ENCODE measurements at places on chromosomes 6 and 20. TPM values are rescaled to one million over a fixed set of nuclear protein-coding genes. Genes with fewer than 3 reads are reported as not detected.
A peak's percentile ranks its signal among the peaks of the same experiment; 100 is the strongest.

- H3K36me3 ChIP-seq = peaks cover 21% of the 10 kb centered on the region
- H3K4me3 ChIP-seq = no peak overlapping the region
- no peak for DNase-seq
- no peaks in the 10 kb centered on the region for H3K27me3 ChIP-seq
Observed at GRCh38 chr20:2889209-2889608, 15.9 kb downstream of the PTPRA start.

DNA sequence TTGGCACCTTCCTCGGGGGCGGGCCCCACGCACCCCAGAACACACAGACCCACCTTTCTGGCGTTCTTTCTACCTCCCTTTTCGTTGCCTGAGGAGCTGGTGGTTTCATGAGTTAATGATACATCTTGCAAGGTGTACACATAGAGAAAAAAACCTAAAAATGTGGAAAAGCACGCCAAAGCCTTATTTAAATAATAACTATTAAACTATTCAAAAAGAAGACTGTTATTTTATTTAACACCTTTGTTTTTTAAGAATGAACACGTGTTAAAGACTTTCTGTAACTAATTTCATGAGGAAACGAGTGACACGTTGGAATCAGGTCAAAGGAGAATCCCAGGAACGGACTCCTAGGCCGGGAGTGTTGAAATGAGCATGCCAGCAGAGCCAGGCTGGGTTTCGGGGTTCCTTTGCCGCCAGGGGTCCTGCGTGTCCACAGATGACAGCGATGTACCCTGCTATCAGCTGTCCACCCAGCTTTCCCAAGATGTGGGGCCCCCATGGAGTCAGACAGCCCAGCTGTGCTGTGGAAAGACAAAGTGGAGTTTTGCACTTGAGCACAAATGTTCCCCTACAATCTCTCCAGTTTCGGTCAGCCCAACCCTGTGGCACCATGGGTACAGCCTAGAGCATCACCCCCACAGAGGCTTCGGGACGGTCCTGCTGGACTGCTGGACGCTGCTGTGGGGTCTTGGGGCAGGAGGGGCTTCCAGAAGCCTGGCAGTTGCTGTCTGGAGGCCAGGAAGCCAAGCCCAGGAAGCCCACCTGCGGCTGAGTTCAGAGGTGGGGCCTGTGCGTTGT, 16.1 kb downstream of the SLC17A9 start:
- H3K36me3 ChIP-seq = peaks cover 3% of the 10 kb centered on the region
- peaks cover 12% of the 10 kb centered on the region for H3K4me1 ChIP-seq
- H3K27me3 ChIP-seq = peaks cover 16% of the 10 kb centered on the region
- H3K4me3 ChIP-seq = no peak overlapping the region
- no peak overlapping the region for H3K27ac ChIP-seq

- no peaks in the 10 kb centered on the region for H3K27me3 ChIP-seq
- peak overlapping the region; percentile 58 for H3K27ac ChIP-seq
- H3K4me1 ChIP-seq = peaks cover 14% of the 10 kb centered on the region
- H3K36me3 ChIP-seq = no peaks in the 10 kb centered on the region
Observed at GRCh38 chr6:156154896-156155295, 622.3 kb upstream of the ARID1B start.

GRCh38 chr20:3645309-3646066, 17.7 kb downstream of the GFRA4 start:
- DNase-seq = no peak
- no peak overlapping the region for H3K27ac ChIP-seq
- H3K4me1 ChIP-seq = no peaks in the 10 kb centered on the region

DNA sequence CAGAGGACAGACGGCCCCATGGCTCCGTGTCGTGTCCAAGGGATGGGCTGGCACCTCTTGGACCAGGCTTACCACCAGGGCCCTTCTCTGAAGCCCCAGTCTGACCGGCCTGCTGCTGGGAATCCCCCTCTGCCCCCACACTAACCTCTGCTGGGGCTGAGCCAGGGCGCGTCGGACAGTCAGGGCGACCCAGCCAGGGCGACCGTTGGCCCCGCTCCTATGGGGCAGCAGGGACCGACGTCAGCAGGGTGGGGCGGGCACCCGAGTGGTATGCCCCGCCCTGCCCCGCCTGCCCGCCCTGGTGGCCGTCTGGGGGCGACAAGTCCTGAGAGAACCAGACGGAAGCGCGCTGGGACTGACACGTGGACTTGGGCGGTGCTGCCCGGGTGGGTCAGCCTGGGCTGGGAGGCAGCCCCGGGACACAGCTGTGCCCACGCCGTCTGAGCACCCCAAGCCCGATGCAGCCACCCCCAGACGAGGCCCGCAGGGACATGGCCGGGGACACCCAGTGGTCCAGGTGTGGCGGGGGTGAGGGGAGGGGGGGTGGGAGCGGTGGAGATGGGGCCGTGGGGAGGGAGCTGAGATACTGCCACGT, at the start of gene SLC17A9:
TSS of gene SLC17A9 (plus strand) at position 337 of the 595 bp plus-strand sequence. CDS start at position 459, 122 bp downstream.
- peaks cover 20% of the 10 kb centered on the region for H3K4me1 ChIP-seq
- peak within 1 kb of the TSS; percentile 85 for H3K4me3 ChIP-seq
- peaks cover 51% of the 10 kb centered on the region for H3K36me3 ChIP-seq
- H3K27ac ChIP-seq = peak within 1 kb of the TSS; percentile 90
- DNase-seq = peak; percentile 88
- H3K27me3 ChIP-seq = no peaks in the 10 kb centered on the region

Gene RSPO3
- not detected for total RNA-seq

- no peak for DNase-seq
- H3K36me3 ChIP-seq = no peaks in the 10 kb centered on the region
- H3K4me1 ChIP-seq = no peaks in the 10 kb centered on the region
- peaks cover 50% of the 10 kb centered on the region for H3K27me3 ChIP-seq
- H3K4me3 ChIP-seq = no peak within 1 kb of the TSS
Observed at GRCh38 chr20:54475334-54476168, at the start of gene DOK5. TSS of gene DOK5 (plus strand) at chr20:54475593. CDS start at chr20:54475947, 354 bp downstream.

- H3K4me3 ChIP-seq = no peak overlapping the region
- peak overlapping the region; percentile 36 for H3K27ac ChIP-seq
- no peaks in the 10 kb centered on the region for H3K27me3 ChIP-seq
- peaks cover 32% of the 10 kb centered on the region for H3K36me3 ChIP-seq
- H3K4me1 ChIP-seq = peaks cover 67% of the 10 kb centered on the region
Observed at GRCh38 chr20:47544240-47544639, 42.6 kb downstream of the NCOA3 start.

Gene LAMA2
- total RNA-seq = 1.5 TPM

DNA sequence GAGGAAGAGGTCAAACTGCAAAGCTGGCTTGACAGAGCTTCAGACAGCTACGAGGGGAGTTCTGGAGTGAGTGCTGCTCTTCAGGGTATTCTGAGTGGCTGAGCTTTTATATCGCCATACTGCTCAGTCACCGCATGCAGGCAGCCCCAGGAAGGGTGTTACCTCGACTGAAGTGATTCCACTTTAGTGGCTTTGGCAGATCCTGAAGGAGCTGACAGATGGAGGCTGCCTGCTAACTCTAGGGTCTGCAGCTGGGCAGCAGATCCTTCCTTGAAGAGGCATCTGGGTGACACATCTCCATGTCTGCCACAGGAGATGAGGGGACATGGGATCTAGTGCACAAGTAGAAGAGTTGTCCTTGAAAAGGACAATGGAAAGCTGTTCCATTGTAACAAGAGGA, 3.7 kb upstream of the DEK start:
- H3K27ac ChIP-seq = no peak overlapping the region
- H3K4me1 ChIP-seq = peaks cover 9% of the 10 kb centered on the region
- no peak overlapping the region for H3K4me3 ChIP-seq
- no peaks in the 10 kb centered on the region for H3K27me3 ChIP-seq
- DNase-seq = no peak

- H3K27ac ChIP-seq = no peak overlapping the region
- H3K4me1 ChIP-seq = peaks cover 7% of the 10 kb centered on the region
- H3K27me3 ChIP-seq = no peaks in the 10 kb centered on the region
- no peak overlapping the region for H3K4me3 ChIP-seq
Observed at GRCh38 chr6:72857791-72858585, 236.1 kb downstream of the KCNQ5 start.

Gene GMPR
- 0.31 TPM for total RNA-seq

Gene NRSN1
- not detected for total RNA-seq

Gene SEL1L2
- not detected for total RNA-seq

Gene CDH22
- not detected for total RNA-seq

DNA sequence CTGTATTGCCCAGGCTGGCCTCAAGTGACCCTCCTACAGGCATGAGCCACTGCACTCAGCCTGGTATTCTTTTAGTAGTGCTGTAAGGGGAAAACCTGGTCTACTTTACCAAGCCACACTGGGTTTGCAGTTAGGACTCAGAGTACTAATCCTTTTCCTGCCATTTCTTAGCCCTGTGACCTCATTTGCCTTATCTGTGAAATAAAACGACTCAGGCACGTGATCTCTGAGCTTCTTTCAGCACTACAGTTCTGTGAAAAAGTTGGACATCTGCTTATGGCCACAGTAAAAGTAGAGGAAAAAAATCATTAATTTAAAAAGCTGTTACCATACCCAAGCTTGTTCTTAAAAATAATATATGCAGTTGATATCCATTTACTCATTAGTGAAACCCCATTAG, 1007.5 kb downstream of the KIF16B start:
- no peaks in the 10 kb centered on the region for H3K36me3 ChIP-seq
- H3K4me1 ChIP-seq = no peaks in the 10 kb centered on the region
- H3K27ac ChIP-seq = no peak overlapping the region
- no peak for DNase-seq

DNA sequence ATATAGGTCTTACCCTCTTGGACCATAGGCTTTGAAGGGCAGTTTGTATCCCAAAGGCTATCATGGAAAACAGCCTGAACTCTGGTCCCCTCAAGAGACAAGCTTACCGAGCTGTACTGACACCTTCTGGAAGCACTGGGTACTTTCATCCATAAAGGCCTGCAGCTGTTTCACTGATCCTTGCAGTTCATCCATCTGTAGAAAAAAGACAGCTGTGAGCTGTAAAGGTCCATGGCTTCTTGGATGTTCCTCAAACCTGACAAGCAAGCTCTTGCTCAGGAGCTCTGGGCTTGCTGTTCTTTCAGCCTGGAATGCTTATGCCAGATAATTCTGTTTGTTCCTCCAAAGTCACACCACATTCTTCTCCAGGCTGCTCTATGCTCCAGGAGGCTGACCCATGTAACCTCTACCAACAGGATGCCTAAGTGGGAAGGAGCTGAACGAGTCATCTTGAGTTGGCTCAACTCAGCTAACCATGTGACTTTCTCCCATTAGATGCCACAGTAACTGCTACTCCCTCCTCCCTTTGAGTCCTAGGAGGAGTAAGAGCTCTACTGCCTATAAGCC, 8.8 kb upstream of the NDRG3 start:
- H3K36me3 ChIP-seq = peaks cover 39% of the 10 kb centered on the region
- no peaks in the 10 kb centered on the region for H3K27me3 ChIP-seq
- H3K4me1 ChIP-seq = peaks cover 5% of the 10 kb centered on the region
- H3K4me3 ChIP-seq = no peak overlapping the region

Gene RBL1
- 39.6 TPM for total RNA-seq

DNA sequence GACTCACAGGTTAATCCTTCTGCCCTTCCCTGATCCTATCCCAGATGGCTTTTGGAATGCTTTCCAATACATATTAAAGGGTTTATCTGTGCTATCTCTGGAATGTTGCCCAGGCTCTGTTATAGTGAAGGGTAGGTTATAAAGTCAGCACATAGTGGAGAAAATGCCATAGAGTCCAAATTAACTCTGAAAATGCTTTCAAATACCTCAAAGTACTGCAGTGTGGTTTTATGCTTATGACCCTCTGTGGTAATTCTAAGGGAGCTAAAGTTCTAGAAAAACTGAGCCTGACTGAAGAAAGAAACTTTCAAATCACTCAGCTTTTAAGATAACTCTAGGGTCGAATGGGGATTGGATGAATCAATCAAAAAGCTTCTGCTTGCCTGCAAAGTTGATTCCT, 159.8 kb downstream of the PLCB1 start:
- no peak overlapping the region for H3K4me3 ChIP-seq
- no peaks in the 10 kb centered on the region for H3K27me3 ChIP-seq
- H3K36me3 ChIP-seq = no peaks in the 10 kb centered on the region
- no peak for DNase-seq
- H3K4me1 ChIP-seq = no peaks in the 10 kb centered on the region
- H3K27ac ChIP-seq = no peak overlapping the region

- H3K27ac ChIP-seq = no peak overlapping the region
- peaks cover 7% of the 10 kb centered on the region for H3K36me3 ChIP-seq
- H3K4me1 ChIP-seq = peaks cover 6% of the 10 kb centered on the region
- no peaks in the 10 kb centered on the region for H3K27me3 ChIP-seq
Observed at GRCh38 chr20:35042268-35042667, 50.3 kb downstream of the TRPC4AP start.

DNA sequence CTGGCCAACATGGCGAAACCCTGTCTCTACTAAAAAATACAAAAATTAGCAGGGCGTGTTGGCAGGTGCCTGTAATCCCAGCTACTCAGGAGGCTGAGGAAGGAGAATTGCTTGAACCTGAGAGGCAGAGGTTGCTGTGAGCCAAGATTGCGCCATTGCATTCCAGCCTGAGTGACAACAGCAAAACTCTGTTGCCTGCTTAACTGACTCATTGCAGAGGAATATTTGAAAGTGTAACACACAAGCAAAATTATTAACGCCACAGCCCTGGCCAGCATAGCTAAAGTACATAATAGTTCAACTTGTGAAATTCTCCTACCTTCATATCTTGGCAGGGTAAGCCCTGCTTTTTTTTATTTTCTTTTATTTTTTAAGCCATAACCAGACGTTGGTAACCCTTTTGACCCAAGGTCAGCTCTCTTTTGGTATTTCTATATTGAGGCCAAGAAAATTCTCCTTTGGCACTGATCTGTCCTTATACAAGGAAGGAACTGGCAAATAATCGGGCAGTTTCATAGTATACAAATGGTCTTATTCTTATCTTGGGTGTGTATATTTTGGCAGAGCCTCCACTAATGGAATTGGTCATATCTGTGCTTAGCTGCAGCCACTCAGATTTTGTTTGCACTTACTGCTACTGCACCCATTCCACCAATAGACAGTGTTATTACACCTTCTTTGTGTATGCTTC, 4.0 kb upstream of the ADGRF5 start:
- no peaks in the 10 kb centered on the region for H3K36me3 ChIP-seq
- no peaks in the 10 kb centered on the region for H3K4me1 ChIP-seq
- DNase-seq = no peak

Gene TFEB
- total RNA-seq = 15.9 TPM

GRCh38 chr6:5082487-5083306, 2.4 kb upstream of the PPP1R3G start:
- peaks cover 2% of the 10 kb centered on the region for H3K4me1 ChIP-seq
- DNase-seq = no peak
- H3K4me3 ChIP-seq = no peak overlapping the region
- no peaks in the 10 kb centered on the region for H3K36me3 ChIP-seq
- peaks cover 30% of the 10 kb centered on the region for H3K27me3 ChIP-seq

GRCh38 chr6:39416728-39417127, 94.2 kb upstream of the KCNK16 start:
- no peak for DNase-seq
- no peaks in the 10 kb centered on the region for H3K36me3 ChIP-seq
- no peak overlapping the region for H3K27ac ChIP-seq
- H3K27me3 ChIP-seq = no peaks in the 10 kb centered on the region
- no peaks in the 10 kb centered on the region for H3K4me1 ChIP-seq

- H3K36me3 ChIP-seq = no peaks in the 10 kb centered on the region
- peaks cover 3% of the 10 kb centered on the region for H3K27me3 ChIP-seq
- H3K4me3 ChIP-seq = no peak overlapping the region
- no peak for DNase-seq
- no peaks in the 10 kb centered on the region for H3K4me1 ChIP-seq
- no peak overlapping the region for H3K27ac ChIP-seq
Observed at GRCh38 chr6:33992191-33992590, 153.7 kb downstream of the GRM4 start.

- H3K27me3 ChIP-seq = no peaks in the 10 kb centered on the region
- no peak overlapping the region for H3K27ac ChIP-seq
- no peaks in the 10 kb centered on the region for H3K36me3 ChIP-seq
- DNase-seq = no peak
Observed at GRCh38 chr6:44660561-44661220, 273.2 kb downstream of the CDC5L start.

GRCh38 chr6:168129292-168130167, 50.5 kb upstream of the FRMD1 start:
- no peak overlapping the region for H3K4me3 ChIP-seq
- H3K27me3 ChIP-seq = peaks cover 22% of the 10 kb centered on the region
- no peaks in the 10 kb centered on the region for H3K4me1 ChIP-seq
- no peaks in the 10 kb centered on the region for H3K36me3 ChIP-seq

Gene GABRR2
- total RNA-seq = 0.40 TPM

Measured in activated CD8-positive, alpha-beta T cell treated with anti-CD3 and anti-CD28 coated beads for 36 hours (primary cell).